Heart right ventricle (tissue), 16 donors: ENCODE measurements at places on chromosomes 3 and 15. TPM values are rescaled to one million over a fixed set of nuclear protein-coding genes. Genes with fewer than 3 reads are reported as not detected.

Gene SLC9C1
- 2.2 TPM for total RNA-seq

DNA sequence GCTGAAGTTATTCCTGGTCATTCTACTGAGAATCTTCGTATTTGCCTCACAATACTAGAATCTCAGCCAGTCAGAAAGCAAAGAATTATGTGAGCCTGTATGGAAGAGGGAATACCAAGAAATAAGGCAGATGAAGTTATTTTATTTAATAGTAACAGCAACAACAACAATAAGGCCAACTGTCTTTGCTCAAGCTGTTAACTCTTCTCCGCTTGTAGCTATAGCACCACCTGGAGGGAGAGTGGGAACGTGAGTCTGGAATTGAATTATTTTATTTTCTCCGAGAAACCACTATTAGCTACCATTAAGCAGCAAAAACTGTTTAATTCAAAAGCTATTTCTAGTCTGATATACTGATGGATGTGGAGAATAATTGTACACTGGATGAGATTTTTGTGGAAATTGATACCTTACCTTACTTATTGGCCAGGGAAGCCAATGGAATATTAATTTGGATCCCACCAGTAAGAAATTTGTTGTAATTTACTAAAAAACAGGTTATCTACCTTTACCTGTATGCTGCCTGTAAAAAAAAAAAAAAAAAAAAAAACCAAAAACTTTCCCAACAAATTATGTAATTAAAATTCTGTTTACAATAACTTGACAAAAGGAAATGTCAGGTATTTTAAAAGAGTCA is 50.1 kb downstream of the CALML4 start:
- DNase-seq = peak; percentile 59

Gene FEZF2
- total RNA-seq = not detected

DNA sequence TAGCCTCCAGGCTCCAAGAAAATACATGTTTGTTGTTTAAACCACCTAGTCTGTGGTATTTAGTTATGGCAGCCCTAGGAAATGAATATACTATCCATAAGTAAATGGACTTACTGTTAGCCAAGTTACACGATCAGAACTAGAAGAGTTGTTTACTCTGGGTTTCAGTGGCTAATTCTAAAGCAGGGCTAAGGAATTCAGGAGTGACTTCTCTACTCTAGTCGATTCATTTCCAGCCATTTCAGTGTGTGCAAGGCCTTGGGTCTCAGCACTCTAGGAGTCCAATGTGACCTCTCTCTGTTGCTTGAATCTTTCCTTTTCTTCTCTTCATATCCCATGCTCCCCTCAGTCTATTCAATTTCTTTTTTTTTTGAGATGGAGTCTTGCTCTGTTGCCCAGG is 66.7 kb downstream of the BHLHE40 start:
- no peak for DNase-seq

- DNase-seq = no peak
These were observed 19.5 kb downstream of the EIF4E3 start for GRCh38 chr3:71705681-71706080.

Gene C3orf80
- 0.21 TPM for total RNA-seq

- no peak for DNase-seq
These were observed 351.6 kb downstream of the NSUN3 start for GRCh38 chr3:94414418-94414817.

DNA sequence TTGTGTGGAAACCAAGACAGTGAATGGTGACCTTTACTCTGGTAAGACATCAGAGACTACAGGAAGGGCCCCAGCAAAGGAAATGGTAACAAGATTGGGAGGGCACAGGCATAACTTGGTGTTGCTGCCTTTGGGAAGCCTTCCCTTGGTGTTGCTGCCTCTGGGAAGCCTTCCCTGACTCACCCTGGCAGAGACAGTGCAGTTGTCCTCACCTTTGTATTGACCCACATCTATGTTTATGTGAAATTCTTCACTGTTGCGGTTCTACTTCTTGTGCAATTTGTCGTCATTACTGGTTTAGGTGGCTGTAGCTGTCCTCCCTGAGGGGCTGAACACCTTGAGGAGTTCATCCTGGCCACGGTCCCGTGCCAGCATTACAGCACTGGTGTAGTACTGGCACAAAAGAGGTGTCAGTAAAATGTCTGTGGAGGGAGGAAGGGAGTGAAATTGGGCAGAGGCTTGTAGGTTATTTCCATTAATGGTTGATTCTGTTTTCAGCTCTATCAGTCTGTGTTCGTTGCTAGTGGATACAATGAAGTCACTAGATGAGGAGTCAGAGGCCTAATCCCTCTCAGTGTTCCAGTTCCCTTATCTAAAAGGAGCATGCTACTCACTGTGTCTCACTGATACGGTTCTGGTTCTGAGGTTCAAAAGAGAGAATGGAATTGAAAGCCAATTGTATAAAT is 21.6 kb downstream of the IFT122 start:
- DNase-seq = peak; percentile 51

DNA sequence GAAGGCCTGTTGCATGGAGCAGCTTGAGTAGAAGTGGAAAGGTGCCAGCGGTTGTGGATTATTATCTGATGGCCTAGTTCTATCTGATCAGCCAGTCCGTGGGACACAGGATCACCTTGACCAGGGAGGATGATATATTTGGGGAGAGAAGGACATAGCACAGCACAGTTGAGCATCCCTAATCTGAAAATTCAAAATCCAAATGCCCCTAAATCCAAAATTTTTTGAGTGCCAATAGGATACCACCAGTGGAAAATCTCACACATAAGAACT is 6.0 kb downstream of the CSPG4 start:
- no peak for DNase-seq

DNA sequence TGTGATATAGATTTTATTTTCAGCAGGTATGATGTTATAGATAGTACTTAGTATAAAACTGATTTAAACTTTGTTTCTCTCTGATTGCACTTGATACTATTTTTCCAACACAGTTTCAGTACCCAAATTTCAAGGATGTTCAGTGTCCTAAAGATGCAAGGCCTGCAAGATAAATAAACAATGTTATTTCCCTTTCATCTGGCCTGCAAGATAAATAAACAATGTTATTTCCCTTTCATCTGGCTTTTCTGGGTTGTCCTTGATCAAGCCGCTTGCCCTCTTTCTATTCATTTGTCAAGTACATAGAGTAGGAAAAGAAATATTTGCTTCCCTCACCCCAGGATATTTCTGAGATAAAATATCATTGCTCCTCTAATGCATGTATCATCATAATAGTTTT is 571.0 kb downstream of the FGF12 start:
- DNase-seq = no peak

- no peak for DNase-seq
These were observed 65.2 kb downstream of the TPRA1 start for GRCh38 chr3:127525373-127525772.

DNA sequence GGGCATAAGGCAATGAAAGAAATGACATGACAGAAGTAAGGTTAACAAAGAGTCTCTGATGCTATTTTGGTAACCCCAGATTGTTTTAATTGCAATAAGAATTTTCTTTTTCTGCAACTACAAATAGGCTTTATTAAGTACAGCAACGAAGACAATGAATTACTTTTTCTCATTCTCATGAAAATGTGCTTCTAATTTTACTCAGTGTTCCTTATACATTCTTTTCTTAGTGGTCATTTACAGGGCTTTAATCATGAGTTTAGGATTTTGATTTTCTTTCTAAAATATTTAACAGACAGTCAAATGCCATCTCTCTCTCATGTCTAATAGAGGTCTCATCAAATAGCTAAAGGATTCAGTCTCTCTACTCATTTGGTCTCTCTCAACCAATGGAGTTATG is 452.1 kb downstream of the RAP2B start:
- DNase-seq = no peak

DNA sequence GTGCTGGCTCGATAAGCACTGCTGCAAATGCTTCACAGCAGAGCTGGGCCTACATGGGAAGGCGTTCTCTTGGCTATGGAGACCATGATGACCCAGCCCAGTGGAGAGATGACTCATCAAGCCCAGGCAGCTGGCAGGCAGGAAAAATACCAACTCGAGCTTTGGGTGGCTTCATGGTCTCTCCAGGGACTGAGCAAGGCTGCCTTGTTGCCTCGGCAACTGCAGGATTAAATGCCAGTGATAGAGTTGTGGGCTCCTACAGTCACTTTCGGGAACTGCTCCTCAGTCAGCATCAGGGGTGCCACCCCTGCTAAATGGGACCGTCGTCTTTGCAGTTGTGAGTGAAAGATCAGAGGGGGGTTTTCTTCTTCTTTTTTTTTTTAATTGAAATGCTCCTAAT is 54.6 kb upstream of the MYZAP start:
- DNase-seq = no peak

DNA sequence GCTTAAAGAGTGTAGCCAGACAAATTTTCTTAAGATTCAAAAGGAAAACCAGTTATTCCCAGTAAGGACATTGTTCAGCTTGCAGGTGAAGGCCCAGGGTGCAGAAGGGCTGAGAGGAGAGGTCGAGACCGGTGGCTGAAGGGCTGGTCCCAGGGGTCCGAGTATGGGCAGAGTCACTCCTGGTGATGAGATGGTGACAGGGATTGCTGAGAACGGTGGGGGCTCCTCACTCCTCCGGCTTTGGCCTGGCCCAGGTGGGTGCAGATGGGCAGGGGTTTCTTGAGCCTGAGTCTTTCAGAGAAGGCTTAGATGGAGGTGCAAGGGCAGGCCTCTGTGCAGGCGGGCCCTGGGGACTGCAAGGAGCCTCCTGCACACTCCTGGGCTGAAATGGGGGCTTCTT is 56.2 kb downstream of the ZNF445 start:
- no peak for DNase-seq

DNA sequence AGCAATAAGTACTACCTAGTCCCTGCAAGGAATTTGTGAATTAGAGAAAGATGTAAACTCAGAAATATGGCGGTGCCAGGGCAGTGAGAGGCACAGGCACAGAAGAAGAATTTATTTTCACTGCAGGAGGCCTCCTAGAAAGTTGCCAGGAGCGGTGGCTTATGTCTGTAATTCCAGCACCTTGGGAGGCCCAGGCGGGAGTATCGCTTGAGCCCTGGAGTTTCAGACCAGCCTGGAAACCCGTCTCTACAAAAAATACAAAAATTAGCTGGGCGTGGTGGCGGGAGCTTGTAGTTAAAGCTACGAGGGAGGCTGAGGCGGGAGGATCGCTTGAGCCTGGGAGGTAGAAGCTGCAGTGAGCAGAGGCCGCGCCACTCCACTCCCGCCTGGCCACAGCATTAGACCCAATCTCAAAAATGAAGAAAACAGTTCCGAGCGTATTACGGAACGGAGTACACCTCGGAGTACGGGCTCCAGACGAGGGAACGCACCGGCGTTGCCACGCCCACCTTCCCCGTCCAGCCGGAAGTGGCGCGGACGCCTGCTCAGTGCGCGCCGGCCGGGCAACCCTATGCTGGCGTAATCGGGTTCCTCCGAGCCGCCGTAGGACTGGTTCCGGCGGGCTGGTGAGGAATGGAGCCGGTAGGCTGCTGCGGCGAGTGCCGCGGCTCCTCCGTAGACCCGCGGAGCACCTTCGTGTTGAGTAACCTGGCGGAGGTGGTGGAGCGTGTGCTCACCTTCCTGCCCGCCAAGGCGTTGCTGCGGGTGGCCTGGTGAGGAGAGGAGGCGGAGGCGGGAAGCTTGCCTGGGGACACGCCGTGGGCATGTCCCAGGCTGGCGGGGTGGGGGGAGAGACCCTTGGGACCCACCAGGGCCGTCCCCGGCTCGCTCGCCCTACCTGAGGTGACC is at the start of gene FBXO22:
TSS of gene FBXO22 (plus strand) at position 548 of the 909 bp plus-strand sequence. CDS start at position 634, 86 bp downstream.
- peak; percentile 89 for DNase-seq

GRCh38 chr15:39406485-39406884 is 174.4 kb upstream of the THBS1 start:
- DNase-seq = no peak

GRCh38 chr3:31312400-31312799 is 220.3 kb upstream of the STT3B start:
- DNase-seq = no peak

- no peak for DNase-seq
These were observed 8.9 kb downstream of the PEAK1 start for GRCh38 chr15:77410701-77411618.

Gene IL12A
- 0.97 TPM for total RNA-seq

Gene FSIP1
- 0.15 TPM for total RNA-seq

Gene ABCC5
- 29.7 TPM for total RNA-seq

DNA sequence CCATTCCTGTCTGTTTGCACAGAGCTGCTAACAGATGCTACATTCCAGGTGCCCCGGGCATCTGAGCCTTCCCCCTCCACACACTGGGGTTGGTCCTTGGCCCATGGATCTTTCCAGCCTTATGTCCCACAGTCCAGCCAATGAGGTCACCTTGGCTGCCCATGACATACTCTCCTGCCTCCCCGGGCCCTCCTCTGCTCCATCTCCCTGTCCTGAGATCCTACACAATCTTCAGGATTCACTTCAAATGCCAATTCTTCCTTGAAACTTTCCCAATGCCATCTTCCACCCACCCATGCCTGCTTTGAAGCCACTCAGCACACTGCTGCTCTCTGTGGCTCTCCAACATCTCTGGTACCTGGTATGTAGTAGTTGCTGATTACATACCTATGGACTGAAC is 4.3 kb downstream of the CHRNA3 start:
- DNase-seq = no peak

- DNase-seq = no peak
These were observed 29.7 kb upstream of the STRIT1 start for GRCh38 chr3:155323063-155323666.

- DNase-seq = no peak
These were observed 7.8 kb downstream of the MELTF start for GRCh38 chr3:197021729-197022404.

DNA sequence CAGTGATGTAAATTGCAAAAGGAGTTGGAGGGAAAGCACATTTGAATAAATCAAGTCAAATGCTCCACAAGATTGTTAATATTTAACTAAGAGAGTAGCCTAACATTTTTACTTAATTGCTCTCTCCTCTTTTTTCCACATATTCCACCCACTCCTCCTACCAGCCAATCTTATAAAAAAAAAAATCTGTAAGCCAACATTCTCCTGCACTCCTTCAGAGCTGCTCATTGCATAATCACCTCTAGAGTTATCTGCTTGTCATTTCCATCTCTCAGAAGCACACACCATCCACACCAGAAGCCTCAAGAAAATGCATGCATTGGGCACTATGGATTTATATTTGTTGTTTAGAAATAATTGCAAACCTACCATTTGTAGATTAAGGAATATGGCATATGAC is 64.1 kb downstream of the CADPS start:
- DNase-seq = no peak

Gene OIP5
- total RNA-seq = 0.20 TPM

DNA sequence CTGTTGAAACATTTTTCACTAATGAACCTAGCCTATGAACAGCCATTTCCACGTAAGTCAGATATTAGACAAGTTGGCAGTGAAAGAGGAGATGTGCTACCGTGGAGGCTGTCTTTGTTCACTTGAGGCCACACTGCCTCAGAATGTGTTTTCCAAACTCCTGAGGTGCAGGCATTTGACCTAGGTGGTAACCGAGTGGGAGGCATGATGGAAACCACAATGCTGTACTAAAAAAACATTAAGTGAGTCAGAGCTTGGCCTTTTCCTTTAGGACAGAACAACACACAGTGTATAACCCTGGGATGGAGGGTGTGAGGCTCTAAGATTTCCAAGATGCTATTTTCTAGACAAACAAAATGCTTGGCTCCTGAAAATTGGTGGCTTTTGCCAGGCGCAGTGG is 406.3 kb downstream of the SOX2 start:
- no peak for DNase-seq

Gene CKMT1A
- not detected for total RNA-seq

Gene CFAP100
- not detected for total RNA-seq

Gene ARPP21
- total RNA-seq = not detected
